Activated CD4-positive, CD25-positive, alpha-beta regulatory T cell (primary cell): ENCODE measurements at places on chromosomes 7 and 10.

- DNase-seq, result no peak
Measured at GRCh38 chr7:56175771-56176170, 59.6 kb upstream of the NUPR2 start.

- no peak for DNase-seq
Measured at GRCh38 chr10:126250527-126251310, 137.6 kb downstream of the ADAM12 start.

- no peak for DNase-seq
Measured at GRCh38 chr7:80984619-80985018, 65.8 kb upstream of the SEMA3C start.

DNA sequence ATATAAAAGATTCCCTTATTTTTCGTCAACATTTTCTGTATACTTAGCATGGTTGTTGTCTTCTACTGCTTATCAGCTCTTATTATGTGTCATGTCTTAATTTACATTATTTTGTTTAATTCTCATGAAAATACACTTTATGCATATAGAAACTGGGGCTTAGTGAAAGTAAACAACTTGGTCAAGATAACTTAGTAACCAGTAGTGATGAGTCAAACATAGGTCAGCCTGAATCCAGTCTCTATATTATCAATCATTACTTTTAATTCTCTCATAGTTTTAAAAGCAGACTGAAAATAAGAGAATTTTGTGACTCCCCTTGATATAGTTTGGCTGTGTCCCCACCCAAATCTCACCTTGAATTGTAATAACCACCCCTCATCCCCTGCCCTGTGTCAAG lies 119.6 kb upstream of the TPK1 start:
- no peak for DNase-seq

GRCh38 chr7:152158801-152159587 lies 133.5 kb downstream of the GALNT11 start:
- no peak for DNase-seq
